ENCODE measurements at places on chromosomes 11 and 22.

- no peak for DNase-seq
These were observed 1790.8 kb downstream of the LRRC4C start for GRCh38 chr11:39668640-39669039.

DNA sequence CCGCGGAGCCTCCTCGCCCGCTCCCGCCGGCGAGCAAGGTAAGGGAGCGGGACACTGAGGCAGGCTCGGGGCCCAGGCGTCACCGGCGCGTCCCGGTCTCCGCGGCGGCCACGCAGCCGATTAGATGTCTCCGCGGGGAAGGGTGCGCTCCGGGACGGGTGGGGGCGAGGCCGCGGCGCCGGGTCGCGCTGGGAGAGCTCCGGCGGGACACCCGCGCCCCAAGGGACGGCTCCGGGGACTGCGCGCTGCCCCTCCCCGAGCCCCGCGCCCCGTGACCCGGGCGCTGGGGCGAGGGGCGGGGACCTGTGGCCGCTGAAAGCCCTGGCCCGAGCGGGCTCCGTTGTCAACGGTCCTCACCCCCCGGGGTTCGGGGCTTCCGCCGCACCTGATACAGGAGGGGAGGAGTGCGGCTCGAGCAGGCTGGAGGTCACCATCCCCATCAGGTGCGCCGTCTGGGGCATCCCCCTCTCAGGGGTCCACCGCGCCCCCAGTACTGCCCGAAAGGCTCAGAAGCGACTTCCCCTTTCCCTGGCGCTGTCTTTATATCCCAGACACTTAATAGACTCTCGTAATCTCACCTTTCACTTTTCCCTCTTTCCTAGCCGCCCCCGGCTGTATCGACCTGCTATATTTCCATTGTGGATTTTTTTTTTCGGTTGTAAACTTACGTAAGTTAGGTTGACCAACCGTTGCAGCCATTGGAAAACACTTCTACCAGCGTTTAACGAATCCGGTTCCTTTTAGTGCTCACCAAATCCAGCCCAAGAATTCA is 573 bp downstream of the PPFIA1 start:
- peak; percentile 15 for DNase-seq

DNA sequence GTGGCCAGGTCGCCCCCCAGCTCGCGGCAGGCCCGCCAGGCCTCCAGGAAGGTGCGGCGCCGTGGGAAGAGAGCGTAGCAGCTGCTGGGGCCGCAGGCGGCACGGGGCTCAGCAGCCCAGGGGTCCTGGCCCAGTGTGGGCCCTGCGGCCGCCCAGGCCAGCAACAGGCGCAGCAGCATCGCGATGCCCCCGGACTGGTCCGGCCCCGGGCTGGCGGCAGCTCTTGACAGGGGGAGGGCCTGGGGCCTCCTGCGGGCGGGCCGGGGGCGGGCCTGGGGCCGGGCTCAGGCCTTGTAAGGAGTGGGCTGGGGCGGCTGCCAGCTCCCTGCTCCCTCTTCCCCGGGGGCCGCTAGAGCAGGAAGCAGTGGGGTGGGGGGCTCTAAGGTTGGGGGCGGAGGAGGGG is at the start of gene CD248:
Gene CD248 (minus strand): TSS at position 196 of the 403 bp plus-strand sequence. CDS start 17 bp downstream, at position 179.
- no peak for DNase-seq

- DNase-seq = no peak
These were observed 74.8 kb downstream of the ETS1 start for GRCh38 chr11:128512474-128512996.

GRCh38 chr11:71253794-71254193 is 1.4 kb upstream of the SHANK2 start:
- no peak for DNase-seq

- DNase-seq = no peak
These were observed 694.7 kb downstream of the NTM start for GRCh38 chr11:132064987-132065620.

GRCh38 chr11:92284558-92284957 is 59.9 kb downstream of the FAT3 start:
- DNase-seq = no peak

GRCh38 chr11:67286621-67287333 is 2.3 kb upstream of the ANKRD13D start:
- DNase-seq = no peak

- no peak for DNase-seq
These were observed 33.6 kb upstream of the OR4B1 start for GRCh38 chr11:48182860-48183526.

- no peak for DNase-seq
These were observed 412.3 kb upstream of the KIRREL3 start for GRCh38 chr11:127412722-127413380.

- no peak for DNase-seq
These were observed 173.2 kb downstream of the MN1 start for GRCh38 chr22:27628341-27628740.

- DNase-seq = no peak
These were observed 174.5 kb downstream of the CEP164 start for GRCh38 chr11:117502015-117502778.

GRCh38 chr11:95229993-95230809 is 801 bp downstream of the SESN3 start:
- DNase-seq = peak; percentile 50

DNA sequence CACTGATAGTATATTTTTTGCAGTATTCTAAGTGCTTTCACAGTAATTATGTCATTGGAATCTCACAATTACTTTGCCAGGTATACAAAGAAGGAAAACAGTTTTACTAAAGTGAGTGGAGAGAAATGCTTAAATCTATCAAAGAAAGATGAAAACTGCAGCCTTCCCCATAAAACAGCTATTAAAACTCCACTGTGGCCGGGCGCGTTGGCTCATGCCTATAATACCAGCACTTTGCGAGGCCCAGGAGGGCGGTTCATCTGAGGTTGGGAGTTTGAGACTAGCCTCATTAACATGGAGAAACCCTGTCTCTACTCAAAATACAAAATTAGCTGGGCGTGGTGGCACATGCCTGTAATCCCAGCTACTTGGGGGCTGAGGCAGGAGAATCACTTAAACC is 19.1 kb downstream of the OR51E1 start:
- DNase-seq = no peak
